ENCODE measurements at places on chromosomes 5 and 9.

- no peak for DNase-seq
Observed at GRCh38 chr5:758698-759053, 25.9 kb downstream of the ZDHHC11B start.

DNA sequence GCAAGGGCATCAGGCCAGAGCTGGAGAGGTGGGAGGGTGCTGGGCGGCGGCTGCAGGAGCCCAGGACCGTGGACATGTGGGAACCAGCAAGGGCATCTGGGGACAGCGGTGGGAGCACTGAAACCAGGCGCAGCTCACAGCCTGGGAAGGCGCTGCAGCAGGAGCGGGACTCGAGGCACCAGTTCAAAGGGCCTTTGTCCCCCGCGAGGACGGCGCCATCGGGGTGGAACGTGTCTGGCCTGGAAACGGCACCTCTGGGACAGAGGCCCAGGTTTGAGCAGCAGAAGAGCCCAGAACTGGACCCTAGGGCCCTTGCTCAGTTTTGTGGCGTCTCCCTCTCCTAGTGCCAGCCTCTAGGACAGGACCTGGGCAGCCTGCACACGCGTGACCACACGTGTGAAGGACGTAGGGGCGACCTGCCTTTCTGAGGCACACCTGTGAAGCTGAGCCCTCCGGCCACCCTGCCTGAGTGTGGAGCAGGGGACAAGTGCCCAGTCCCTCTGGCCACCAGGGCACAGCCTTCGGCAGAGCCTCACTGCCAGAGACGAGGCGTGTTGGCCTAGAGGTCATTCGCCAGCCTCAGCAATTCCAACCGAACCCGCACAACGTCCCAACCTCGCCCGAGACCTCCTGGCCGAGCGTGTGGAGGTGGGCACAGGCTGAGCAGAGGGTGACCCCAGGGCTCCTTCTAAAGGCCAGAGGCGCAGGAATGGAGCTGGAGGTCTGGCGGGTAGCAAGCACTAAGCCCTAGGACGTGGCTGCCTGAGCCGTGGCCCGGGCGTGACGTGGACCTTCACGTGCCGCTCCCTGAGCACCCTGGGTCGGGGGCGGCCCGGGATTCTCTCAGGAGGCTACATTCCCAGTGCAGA is 2.2 kb upstream of the TMEM210 start:
- DNase-seq = no peak

GRCh38 chr5:104789366-104789765 is 1226.8 kb upstream of the NUDT12 start:
- no peak for DNase-seq

- no peak for DNase-seq
Observed at GRCh38 chr5:161190778-161191177, 338.8 kb upstream of the ATP10B start.

DNA sequence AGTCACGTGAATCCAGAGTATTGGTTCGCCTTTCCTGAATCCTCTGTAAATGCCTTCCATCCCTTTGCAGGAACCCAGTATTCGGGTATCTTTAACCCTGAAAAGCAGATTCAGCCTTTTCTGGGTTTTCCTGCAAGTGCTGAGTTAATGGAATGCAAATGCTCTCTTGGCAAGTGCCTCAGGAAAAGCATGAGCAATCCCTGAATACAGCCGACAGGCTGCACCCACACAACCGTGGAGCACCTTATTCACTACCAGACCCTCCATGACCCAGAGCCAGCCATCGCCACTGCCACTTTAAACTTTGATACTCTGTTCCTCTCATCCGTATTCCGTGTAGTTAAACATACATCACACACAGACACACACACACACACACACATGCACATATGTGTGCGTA is 54.4 kb downstream of the ZNF622 start:
- DNase-seq = no peak

DNA sequence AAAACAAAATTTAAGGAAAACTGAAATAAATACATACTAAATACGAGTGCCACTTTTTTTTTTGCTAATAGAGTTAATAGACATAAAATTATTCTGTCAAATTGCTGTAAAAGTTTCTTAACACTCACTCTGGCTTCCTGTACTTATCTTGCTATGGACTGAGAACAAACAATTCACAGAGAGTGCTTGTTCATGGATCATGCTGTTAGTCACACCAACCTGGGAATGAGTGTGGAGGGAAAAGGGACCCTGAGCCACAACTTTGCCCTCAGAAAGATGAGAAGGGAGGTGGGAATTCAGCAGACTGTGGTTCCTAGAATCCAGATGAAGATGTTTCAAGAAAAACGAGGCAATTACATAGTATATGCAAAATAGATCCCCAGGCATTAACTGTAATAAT is 246.9 kb downstream of the FBXL7 start:
- peak; percentile 67 for DNase-seq

- no peak for DNase-seq
Observed at GRCh38 chr5:82476155-82476554, 198.0 kb upstream of the RPS23 start.

GRCh38 chr5:122177161-122177560 is 47.8 kb downstream of the ZNF474 start:
- no peak for DNase-seq

DNA sequence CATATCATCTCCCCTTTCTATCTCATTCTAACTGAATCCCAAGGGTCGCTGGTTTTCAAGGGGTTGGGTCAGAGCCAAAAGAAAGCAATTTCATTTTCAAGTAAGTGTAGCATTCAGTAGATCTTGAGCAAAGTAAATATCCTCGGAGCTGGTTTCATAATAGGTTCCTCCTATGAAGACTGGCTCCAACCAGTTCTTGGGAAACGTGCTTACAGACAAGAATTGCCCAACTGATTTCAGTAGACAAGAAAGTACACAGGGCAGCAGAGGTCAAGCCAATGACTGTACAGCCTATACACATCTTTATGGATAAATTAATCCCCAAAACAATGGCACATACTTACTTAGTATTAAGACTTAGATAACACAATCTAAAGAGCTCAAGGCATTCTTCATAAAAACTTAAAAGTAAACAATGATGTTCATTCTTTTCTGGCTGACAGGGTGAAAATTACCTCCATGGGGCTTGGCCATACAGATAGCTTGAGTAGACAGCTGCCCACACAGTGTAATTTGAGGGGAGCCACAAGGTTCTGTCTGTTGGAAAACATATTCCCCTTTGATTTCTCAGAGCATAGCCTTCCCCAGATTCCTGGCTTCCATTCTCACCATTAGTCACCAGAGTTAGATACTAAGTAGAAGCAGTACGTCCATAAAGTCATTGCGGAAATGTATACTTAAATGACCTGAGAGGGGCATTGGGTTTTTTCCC is 163.9 kb downstream of the ARRDC3 start:
- DNase-seq = peak; percentile 66

DNA sequence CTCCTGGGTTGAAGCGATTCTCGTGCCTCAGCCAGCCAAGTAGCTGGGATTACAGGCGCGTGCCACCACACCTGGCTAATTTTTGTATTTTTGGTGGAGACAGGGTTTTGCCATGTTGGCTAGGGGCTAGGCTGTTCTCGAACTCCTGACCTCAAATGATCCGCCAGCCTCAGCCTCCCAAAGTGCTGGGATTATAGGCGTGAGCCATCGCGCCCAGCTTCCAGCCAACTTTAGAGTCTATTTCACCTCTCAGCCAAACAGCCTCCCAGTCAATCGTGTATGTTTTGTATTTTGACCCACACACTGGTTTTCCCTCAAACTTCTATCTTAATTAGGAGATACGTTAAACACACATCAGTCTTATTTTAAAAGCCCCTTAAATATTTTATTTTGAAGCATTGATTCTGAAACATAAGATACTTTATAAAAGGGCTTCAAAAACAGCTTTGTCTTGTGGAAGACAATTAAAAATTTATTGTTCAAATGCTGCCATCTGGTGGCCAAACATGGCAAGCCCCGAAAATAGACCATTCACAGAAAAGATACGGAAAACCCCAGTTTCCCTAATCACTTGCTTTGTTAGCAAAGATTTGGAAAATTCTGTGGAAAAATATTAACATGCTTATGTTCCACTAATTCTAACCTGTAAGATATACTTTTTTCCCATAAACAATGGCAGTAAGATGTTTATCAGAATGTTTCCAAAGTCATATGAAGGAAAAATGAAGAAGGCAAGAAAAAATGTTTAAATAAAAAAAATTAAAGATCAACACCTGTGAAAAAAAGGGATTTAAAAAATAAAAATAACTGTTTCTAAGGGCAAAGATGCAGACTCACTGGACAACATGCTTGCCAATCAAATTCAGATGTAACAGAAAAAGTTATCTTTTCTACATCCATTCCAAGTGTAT is 33.1 kb downstream of the APTX start:
- peak; percentile 53 for DNase-seq

DNA sequence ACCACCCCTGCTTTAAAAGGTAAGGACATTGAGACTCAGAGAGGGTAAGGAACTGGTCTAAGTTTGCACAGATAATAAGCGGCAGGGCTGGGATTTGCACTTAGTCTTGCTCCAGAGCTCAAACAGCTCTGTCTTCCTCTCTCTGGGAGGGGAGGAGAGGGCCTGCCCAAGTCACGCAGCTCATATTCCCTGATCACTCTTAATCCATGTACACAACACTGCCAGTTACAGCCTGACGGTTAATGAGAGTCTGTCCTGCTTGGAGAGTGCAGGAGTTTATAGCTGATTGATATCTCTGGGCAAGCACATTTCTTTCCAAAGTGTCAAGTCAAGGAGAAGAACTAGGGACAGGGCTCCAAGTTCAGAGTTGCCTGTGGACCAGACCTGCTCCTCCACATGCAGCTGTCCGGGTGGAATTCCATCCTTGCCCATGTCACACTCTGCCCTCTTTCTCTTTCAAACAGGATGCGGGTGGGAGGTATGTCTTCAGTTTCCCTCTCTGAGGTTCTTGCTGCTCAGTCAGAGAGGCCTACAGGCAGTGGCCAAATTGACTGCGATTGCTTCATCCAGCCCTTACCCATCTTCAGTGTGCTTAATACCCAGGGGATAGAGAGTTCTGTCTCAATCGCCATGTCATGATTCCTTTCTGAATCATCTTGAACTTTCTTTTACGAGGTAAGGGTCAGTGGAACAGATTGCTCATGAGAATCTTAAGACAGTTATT is 54.5 kb downstream of the GALNT12 start:
- DNase-seq = no peak

- DNase-seq = no peak
Observed at GRCh38 chr9:98038958-98039357, 17.6 kb upstream of the NANS start.

GRCh38 chr9:126638571-126639132 is 24.9 kb downstream of the LMX1B start:
- DNase-seq = no peak

- peak; percentile 78 for DNase-seq
Observed at GRCh38 chr9:127183814-127184582, 61.6 kb upstream of the ANGPTL2 start.

DNA sequence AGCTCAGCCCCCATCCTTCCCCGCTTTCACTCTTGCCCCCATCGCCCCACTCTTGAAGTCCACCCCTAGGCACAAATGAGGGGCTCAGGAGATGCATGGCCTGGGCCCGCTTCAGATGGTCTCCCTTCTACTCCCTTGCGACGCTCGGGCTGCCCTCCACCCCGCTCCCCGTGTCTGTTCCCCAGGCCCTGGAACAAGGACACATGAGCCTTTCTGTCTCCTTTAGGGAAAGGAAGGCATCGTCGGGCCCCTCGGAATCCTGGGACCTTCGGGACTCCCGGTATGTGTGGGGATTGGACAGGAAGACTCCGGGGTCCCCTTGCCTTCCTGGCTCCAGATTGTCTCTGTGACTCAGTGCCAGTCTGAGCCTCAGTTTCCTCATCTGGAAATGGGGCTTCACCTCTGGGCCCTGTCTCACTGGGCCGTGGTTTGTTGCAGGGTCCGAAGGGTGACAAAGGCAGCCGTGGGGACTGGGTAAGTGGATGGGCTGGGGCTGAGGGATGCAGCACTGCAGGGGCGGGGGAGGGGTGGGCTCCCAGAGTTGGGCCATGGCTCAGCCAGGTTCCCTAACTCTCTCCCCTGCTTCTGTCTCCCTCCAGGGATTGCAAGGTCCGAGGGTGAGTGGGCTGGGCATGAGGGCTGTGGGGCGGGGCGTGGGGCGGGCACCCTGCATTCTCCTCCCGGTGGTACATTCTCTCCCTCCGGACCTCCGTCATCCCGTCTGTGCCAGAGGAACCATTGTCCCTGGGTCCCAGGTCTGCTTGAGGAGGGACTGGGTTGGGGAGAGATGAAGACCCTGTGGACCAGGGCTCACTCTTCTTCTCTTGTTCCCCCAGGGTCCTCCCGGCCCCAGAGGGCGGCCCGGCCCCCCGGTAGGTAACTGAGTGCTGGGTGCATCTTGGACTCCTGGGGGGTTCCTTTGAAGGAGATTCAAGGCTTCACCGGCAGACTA is 21.8 kb upstream of the ORM1 start:
- no peak for DNase-seq

DNA sequence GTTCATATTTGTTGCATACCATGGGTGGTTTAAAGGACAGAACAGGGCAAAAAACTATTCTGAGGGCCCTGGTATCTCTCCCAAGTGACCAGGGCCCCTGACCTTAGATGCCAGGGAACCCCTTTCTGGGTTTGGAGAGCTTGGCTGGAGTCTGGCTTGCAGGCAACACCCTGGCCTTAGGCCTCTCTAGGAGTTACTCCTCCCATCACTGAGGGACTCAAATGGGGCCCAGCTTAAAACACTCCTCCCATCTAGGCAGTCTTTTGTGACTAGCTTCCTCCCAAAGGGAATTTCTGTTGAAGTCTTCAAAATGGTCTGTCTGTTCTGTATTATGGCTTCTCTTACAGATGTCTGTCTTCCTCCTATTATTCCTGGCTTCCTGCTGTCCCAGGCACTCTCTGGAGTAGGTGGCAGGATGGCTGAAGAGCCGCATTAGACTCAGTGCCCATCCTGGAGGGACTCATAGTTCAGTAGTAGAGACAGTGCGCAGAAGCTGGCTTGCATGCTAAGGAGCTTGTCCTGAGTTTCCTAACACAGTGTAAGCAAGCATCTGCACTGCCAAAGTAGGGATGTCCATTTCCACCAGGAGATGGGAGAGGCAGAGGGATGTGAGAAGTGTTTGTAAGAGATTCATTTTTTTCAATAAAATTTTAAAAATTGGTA is 10.0 kb downstream of the COL15A1 start:
- no peak for DNase-seq

DNA sequence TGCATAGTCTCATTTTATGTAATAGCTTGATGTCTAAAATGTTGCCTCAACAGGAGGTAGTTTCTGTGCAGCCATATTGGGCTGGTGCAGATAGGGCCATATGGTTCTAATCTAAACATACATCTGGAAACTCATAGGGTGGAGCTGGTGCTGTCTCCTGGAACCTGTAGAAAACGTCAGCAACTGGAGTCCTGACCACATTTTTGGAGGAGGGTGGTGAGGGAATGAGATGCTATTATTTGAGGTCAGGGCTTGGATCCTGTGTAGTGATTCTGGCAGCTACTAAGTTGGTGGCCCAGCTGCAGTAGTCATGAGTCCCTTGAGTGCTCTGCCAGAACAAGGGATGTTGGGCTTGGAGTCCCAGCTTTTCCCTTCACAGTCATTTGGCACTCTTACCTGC is 14.1 kb downstream of the MAN2A1 start:
- DNase-seq = no peak

DNA sequence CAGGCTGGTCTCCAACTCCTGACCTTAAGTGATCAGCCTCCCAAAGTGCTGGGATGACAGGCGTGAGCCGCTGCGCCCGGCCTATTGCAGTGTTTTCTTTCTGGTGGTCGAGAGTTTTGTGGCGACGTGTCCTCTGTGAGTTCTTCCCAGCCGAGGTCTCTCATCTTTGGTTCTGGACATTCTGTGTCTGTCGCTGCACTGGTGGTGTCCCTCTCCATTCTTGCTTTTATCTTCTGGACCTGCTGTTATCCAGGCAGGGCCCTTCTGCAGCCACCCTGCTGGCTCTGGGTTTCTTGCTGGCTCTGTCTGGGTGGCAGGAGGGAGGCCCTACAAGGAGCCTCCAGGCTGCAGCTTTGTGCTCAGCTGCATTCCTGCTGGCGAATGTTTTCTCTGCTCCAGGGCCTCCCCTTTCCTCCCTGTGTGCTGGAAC is 49.1 kb upstream of the EXOC3 start:
- DNase-seq = no peak

Data from lung (tissue), 17 donors.